CD4-positive, alpha-beta T cell treated with Interleukin-15 for 1 hour (primary cell): ENCODE measurements at places on chromosomes 4 and X.

DNA sequence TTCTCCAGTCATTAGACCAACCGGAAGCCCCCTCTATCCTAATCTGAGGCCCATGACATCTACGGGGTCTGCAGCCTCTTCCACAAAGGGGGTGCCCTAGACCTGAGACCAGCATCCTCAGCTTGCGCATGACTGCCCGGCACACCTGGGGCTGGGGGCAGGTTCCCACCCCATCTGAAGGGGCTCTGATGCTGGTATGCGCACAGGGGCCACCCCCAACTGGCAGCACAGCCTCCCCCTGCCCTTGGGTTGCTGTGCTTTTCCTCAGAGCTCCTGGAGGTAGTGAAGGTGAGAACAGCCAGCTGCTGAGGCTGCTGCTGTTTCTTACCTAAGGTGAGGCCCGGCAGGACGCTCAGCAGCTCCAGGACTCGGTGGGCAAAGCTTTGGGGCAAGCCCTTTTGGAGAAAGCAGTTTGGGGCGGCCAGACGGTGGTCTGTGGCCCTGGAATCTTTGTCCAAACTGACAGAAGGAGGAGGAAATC lies 18.9 kb upstream of the CPLX1 start:
- DNase-seq = no peak

- DNase-seq = no peak
Measured at GRCh38 chr4:61485056-61485455, 284.9 kb downstream of the ADGRL3 start.

- DNase-seq = no peak
Measured at GRCh38 chr4:94689155-94689860, 68.4 kb upstream of the BMPR1B start.

DNA sequence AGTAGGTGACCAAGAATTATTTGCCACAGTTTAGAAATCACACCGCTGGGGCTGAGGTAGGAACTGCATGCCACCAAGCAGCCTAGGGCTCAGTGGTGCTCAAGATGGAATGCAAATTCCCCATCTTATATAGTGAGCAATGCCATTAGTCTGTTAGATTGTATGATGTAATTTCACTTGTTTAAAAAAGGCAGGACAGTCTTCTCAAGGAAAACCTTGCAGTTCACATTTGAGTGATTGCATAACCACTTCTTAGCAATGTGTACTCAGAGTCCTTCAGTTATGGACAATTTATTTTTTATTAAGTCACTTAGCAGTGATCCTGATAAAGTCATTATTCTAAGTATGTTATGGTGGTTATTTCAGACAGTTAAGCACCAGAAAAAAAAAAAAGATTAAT lies 142.9 kb upstream of the SFRP2 start:
- DNase-seq = no peak

GRCh38 chr4:186781032-186781917 lies 57.6 kb upstream of the FAT1 start:
- no peak for DNase-seq

DNA sequence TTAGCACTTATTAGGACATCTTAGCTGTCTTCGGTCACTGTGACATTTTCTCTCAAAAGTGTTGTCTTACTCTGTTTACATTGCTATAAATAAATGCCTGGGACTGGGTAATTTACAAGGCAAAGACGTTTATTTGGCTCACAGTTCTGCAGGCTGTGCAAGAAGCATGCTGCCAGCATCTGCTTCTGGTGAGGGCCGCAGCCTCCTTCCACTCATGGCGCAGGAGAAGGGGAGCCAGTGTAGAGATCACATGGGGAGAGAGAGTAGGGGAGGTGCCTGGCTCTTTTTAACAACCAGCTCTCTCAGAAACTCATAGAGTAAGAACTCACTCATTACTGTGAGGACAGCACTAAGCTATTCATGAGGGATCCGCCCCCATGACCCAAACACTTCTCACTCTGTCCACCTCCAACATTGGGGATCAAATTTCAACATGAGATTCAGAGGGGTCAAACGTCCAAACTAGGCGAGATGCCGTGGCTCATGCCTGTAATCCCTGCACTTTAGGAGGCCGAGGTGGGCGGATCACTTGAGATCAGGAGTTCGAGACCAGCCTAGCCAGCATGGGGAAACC lies 43.5 kb upstream of the HERC6 start:
- no peak for DNase-seq
